ENCODE measurements at places on chromosomes 12 and 14.

GRCh38 chr14:101121508-101122139, 218.1 kb upstream of the RTL1 start:
- no peak for DNase-seq

DNA sequence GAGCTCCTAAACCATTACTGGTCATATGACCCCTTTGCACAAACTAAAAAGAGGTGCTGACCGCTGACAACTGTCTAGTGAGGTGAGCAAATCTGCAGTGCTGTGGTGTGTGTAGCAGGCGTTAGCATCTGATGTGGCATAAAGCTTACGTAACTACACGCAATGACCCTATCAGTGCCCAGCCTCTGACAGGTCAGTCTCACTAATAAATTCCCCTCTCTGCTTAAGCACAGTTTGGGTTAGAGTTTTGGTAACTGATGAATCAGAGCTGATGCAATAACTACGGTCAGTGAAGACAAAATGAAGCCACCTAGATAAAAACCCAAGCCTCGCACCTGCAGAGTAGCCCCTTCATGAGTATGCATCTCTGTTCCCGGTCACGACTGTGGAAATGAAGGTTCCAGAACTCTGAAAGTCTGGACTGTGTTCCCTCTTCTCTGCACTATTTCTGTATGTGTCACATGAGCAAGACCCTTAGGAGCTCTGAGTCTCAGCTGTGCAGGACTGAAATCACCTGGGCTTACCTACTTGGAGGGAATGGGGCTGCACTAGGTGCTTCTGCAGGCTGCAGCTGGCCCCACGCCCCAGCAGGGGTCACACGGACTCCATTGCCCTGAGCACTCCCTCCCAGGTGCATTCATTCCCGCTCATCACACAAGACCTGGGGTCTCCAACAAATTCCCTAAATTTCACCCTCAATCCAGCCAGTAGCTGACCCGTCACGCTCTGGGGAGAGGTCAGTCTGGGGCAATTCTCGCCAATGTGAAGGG, 54.4 kb downstream of the RIMBP2 start:
- peak; percentile 52 for DNase-seq

GRCh38 chr12:117039891-117040309, 59.3 kb downstream of the TESC start:
- no peak for DNase-seq

GRCh38 chr14:75879031-75879430, 102.8 kb downstream of the TGFB3 start:
- DNase-seq: no peak

- DNase-seq: no peak
Observed at GRCh38 chr14:68702135-68702534, 90.7 kb downstream of the ZFP36L1 start.

DNA sequence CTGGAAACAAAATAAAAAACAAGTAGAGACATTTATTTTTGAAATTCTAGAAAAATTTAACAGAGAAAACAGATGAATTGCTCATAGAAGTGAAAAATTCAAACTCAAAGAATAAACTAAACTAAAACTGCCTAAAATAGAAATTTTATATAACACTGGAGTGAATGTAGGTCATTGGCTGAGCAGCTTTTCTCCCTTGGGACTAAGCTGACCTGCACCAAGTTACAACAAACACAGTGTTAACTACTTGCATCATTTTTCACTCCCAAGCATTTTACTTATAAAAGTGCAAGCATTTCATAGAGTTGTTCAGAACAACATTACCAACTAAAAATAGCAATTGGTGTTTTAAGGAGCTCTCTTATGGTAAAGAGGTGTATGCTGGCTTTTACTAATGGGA, 298.1 kb downstream of the MED13L start:
- no peak for DNase-seq

DNA sequence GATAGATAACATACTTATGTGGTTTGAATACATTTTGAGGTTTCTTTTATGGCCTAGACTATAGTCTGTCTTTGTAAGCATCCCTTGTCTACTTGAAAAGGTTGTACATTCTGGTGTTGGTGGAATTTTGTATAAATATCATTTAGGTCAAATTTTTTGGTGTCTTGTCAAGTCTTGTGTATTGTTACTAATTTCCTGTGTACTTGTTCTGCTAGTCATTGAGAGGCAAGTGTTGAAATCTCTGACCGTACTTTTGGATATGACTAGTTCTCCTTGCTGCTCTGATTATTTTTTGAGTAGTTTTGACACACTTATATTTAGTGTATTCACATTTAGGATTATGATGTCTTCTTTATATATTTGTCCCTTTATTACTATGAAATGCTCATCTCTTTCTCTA, 219.6 kb downstream of the CCDC91 start:
- no peak for DNase-seq
